Epithelial cell of proximal tubule (primary cell): ENCODE measurements at places on chromosomes 16 and 17. TPM values are rescaled to one million over a fixed set of nuclear protein-coding genes. Genes with fewer than 3 reads are reported as not detected.

DNA sequence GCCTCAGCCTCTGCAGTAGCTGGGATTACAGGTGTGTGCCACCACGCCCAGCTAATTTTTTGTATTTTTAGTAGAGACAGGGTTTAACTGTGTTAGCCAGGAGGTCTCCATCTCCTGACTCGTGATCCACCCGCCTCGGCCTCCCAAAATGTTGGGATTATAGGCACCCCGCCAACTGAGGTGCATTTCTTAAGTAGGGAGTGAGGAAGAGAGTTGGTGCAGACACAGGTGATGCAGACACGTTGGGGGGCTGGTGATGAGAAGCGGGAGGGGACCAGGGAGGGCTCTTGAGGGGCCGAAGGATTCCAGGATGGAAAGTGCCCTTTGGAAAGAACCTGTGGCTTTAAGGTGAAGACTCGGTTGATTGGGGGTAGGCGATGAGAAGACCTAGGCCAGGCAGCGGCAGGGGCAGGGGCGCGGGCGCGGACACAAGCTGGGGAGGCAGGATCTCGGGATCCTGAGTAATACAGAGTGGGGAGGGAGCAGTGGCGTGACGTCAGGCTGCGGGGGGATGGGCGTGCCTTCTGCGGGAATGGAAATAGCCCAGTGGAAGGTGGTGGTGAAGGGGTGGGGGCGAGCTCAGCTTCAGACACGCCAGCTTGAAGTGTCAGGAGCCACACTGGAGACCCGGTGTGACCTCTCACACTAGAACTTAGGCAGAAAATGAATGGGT, 2.5 kb upstream of the ATP6V0C start:
- no peak for DNase-seq

The GNGT2 gene
- total RNA-seq = 1.4 and 1.8 TPM in 2 replicates

The ADCY9 gene
- total RNA-seq = 5.1 and 6.8 TPM in 2 replicates

The RNF157 gene
- total RNA-seq = 5.0 and 10.0 TPM in 2 replicates

The STH gene
- not detected in 2 replicates for total RNA-seq
